ENCODE measurements at places on chromosomes 2 and 18. TPM values are rescaled to one million over a fixed set of nuclear protein-coding genes. Genes with fewer than 3 reads are reported as not detected.

Gene EVX2
- not detected for total RNA-seq

Gene ARHGAP25
- 83.1 TPM for total RNA-seq

Gene GLI2
- total RNA-seq, result 0.22 TPM

Gene TCF23
- not detected for total RNA-seq

Gene RAD51AP2
- not detected for total RNA-seq

Gene CCDC74B
- total RNA-seq, result 0.77 TPM

Gene UGT1A5
- not detected for total RNA-seq

Gene CPS1
- total RNA-seq, result not detected

Gene DNPEP
- 53.6 TPM for total RNA-seq

Gene RIOK3
- 66.9 TPM for total RNA-seq

Gene PROM2
- total RNA-seq, result 0.40 TPM

Gene DUSP19
- 1.2 TPM for total RNA-seq

Gene AGXT
- not detected for total RNA-seq

Gene CAPN14
- total RNA-seq, result 0.18 TPM

Gene TSPYL6
- not detected for total RNA-seq

Gene CCDC102B
- 0.87 TPM for total RNA-seq

Gene TEKT4
- not detected for total RNA-seq

Gene TXNL4A
- total RNA-seq, result 110 TPM

Gene SFTPB
- total RNA-seq, result not detected

Gene IL36RN
- not detected for total RNA-seq

Gene SULT1C2
- not detected for total RNA-seq

Gene TFPI
- total RNA-seq, result not detected

Gene HSPD1
- total RNA-seq, result 183 TPM

Gene CTAGE1
- total RNA-seq, result not detected

Gene TBC1D8
- total RNA-seq, result 0.58 TPM

Gene RTP5
- total RNA-seq, result not detected

Gene NT5DC4
- total RNA-seq, result not detected

Measured in activated naive CD4-positive, alpha-beta T cell treated with anti-CD3 and anti-CD28 coated beads, Interleukin-2, amount 10 ng/mL, durations not matched to agents 5 hours and 36 hours (primary cell).